ENCODE measurements at places on chromosomes 7 and 10. TPM values are rescaled to one million over a fixed set of nuclear protein-coding genes. Genes with fewer than 3 reads are reported as not detected.

The ZNF804B gene
- not detected for total RNA-seq

The CASTOR2 gene
- total RNA-seq = 56.9 TPM

The STEAP1 gene
- 0.63 TPM for total RNA-seq

DNA sequence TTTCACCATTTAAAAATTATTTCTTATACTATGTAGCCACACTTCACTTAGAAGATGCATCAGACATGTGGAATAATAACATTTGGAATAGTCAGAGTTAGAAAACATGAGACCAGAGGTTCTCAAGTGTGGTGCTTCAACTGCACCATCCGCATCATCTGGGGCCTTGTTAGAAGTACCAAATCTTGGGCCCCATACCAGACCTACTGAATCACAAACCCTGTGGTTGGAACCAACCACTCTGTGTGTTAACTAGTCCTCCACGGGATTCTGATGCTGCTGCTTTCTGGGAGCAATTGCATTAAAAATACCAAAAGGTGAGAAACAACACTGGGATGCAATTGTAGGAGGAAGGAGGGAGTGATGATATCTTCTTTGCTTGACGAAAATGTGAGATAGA lies 125.2 kb downstream of the GNAT3 start:
- no peak for DNase-seq
- H3K36me3 ChIP-seq = no peaks in the 10 kb centered on the region
- H3K4me1 ChIP-seq = peaks cover 10% of the 10 kb centered on the region
- H3K27me3 ChIP-seq = no peaks in the 10 kb centered on the region
- H3K4me3 ChIP-seq = no peak overlapping the region
- no peak overlapping the region for H3K27ac ChIP-seq

- H3K36me3 ChIP-seq = no peaks in the 10 kb centered on the region
- no peak for DNase-seq
- H3K27ac ChIP-seq = no peak overlapping the region
- no peaks in the 10 kb centered on the region for H3K27me3 ChIP-seq
- no peak overlapping the region for H3K4me3 ChIP-seq
These were observed 244.2 kb upstream of the YAE1 start for GRCh38 chr7:39321909-39322498.

The SEMA4G gene
- total RNA-seq = 1.3 TPM

- no peak overlapping the region for H3K27ac ChIP-seq
- H3K4me3 ChIP-seq = no peak overlapping the region
- no peaks in the 10 kb centered on the region for H3K4me1 ChIP-seq
- no peaks in the 10 kb centered on the region for H3K36me3 ChIP-seq
- DNase-seq = no peak
These were observed 495.6 kb downstream of the RPS24 start for GRCh38 chr10:78529262-78529661.

The FBXL13 gene
- 0.39 TPM for total RNA-seq

Data from heart left ventricle (tissue), 16 donors.